Naive thymus-derived CD4-positive, alpha-beta T cell (primary cell): ENCODE measurements at places on chromosomes 6 and 20. TPM values are rescaled to one million over a fixed set of nuclear protein-coding genes. Genes with fewer than 3 reads are reported as not detected.

- DNase-seq = peak; percentile 7
Measured at GRCh38 chr6:47476781-47477496, 650 bp upstream of the CD2AP start.

LY6G6D gene
- polyA plus RNA-seq = not detected

POM121L2 gene
- polyA plus RNA-seq = not detected

PDE7B gene
- 0.83 TPM for polyA plus RNA-seq

- DNase-seq = no peak
Measured at GRCh38 chr6:87237804-87238203, 82.4 kb downstream of the ZNF292 start.

DNA sequence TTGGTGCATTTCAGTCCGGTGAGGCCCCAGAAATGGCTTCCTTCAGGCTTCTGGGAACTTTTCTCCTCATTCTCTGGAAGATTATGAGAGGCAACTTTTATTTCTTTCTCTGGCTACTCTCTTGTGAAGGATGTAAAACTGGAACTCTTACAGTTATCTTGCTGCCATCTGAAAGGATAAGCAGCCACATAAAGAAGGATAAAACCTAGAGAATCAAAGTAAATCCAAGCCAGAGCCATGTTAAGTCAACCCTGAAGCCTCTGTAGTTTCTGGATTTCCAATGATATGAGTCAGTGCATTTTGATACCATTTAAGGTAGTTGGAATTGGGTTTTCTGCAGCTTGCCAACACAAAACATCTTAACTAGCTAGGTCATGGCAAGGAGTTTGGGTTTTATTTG is 123.6 kb downstream of the MEI4 start:
- DNase-seq = no peak

GPR63 gene
- 0.20 TPM for polyA plus RNA-seq

RNF182 gene
- not detected for polyA plus RNA-seq
